ENCODE measurements at places on chromosomes 2 and 18. TPM values are rescaled to one million over a fixed set of nuclear protein-coding genes. Genes with fewer than 3 reads are reported as not detected.

SOX11 gene
- not detected for total RNA-seq

GRCh38 chr2:172972005-172972619 lies 103.5 kb upstream of the MAP3K20 start:
- DNase-seq = no peak

DNA sequence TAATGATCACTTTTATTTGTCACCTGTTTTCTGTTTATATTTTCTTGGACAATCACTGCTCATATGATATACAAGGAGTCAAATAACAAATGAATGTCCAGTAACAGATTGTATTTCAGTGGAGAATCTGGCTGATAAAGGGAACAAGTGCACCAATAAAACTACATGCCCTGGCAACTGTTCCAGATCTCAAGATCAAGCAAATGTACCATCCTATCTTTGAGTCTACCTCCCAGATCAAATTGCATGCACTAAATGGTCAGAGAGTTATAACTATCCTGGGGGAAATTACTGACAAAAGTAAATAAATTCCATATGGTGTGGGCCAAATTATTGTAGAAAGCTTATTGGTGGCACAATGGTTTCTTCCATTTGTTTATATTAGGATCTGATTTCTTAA lies 452.8 kb downstream of the MBD2 start:
- DNase-seq = no peak

DNA sequence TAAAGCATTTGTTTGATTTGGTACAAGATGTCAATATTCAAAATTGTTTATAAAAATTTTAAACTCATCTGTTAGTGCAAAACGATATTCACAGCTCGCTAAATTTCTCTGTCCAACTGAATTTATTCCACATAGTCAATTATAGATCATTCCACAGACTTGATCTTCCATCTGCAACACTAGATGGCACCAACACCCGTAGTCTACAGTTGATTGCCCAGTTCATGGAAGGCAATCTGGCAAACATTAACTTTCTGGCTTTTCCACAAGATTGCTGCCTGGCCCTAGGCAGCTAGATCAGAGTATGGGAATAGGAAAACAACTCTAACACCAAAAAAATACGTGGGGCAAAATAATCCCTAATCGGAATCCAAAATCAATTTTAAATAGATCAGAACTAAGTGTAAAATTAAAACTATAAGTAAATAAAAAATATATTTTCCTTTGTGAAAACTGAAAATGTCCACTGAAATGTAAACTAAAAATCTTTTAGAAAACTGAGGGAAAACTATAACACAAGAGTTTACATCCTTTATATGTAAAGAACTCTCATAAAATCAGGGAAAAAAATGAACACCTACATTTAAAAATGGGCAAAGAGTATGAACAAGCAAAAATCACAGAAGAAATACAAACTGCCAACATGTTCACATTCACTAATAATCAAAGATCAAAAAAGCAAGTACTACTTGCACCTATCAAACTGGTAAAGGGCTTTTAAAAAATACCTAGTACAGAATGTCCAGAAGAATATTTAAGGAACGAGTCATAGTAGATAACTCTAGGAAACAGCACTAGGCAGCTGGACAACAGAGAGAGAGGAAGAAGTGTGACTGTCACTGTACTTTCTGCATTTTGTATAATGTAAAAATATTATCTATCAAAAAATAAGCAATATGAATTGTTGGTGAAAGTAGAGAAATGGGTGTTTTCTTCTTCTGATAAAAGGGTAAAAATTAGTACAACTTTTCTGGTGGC lies 35.0 kb downstream of the RTN4 start:
- no peak for DNase-seq

GRCh38 chr2:3807853-3808252 lies 104.5 kb downstream of the DCDC2C start:
- no peak for DNase-seq

GRCh38 chr2:240395448-240395847 lies 40.0 kb upstream of the GPC1 start:
- no peak for DNase-seq

- DNase-seq = no peak
Measured at GRCh38 chr18:12043811-12044210, 49.8 kb upstream of the ANKRD62 start.

DNA sequence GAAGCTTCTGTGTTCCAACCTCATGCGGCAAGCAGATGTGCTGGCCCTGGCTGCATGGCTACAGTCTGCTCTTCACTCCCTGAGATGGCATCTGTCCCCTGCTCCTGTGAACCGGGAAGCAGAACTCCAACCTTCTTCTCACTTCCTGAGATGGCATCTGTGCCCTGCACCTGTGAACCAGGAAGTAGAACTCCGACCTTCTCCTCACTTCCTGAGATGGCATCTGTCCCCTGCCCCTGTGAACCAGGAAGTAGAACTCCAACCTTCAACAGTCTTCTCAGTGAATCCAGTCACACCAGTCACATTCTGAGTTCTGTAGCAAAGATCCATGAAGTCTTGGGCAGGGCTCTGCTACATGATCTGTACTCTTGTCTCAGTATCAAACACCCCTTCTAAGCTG lies 887.2 kb upstream of the KLHL29 start:
- DNase-seq = no peak

DNA sequence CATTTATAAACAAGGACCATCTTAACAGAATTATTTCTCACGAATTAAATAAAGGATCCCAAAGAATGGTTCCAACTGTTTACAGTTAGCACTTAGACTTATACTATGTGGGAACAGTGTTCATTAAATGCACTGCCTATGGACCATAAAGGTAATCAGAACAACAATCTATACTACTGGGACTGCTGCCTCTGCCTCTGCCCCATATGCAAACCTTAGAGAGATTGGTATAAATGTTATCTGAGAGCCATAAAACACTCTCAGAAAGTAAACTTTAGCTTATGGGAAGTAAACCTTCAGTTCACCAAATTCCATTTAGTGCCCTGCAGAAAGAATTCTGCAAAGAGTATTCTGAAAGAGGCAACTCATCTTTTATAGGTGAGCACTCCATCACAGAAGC lies 448.0 kb downstream of the NCKAP5 start:
- no peak for DNase-seq

DNA sequence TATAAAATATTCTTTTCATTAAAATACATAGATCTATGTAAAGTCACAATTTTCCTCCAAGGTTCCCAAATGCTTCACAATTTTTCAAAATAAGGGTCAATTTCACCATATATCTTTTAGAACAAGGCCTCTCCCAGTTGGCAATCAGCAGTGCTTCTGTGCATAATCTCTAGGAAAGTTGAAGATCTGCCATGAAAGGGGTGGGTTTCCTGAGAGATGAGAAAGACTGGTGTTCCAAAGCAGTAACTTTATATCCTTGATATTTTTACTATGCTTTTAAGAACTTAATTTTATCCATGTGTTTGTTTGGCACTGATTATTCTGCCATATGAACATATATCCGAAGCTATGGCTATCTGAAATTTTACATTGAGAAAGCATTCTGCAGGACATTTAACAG lies 199.4 kb upstream of the CYP26B1 start:
- no peak for DNase-seq

GAREM1 gene
- total RNA-seq = 29.9 TPM

DNA sequence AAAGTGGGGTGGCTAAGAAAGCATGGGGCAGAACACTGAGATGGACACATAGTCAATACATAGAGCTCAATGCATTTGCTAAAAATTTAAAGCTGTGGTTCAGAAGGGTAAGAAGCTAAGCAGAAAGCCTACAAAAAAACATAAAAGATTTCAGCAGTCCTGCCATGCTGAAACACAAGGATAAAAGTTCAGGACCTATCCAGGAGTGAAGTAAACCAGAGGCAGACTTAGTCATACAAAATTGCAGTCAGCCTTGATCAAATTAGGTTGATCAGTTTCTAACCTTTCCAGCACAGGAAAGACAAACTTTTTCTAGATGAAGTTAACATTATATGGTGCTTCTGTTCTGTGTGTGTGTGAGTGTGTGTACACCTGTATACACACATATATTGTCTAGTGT lies 120.8 kb upstream of the RBMS1 start:
- DNase-seq = no peak

GRCh38 chr2:1744446-1745170 lies at the start of gene PXDN:
Gene PXDN, minus strand, starts transcription at chr2:1744515. Its CDS starts 60 bp downstream, at chr2:1744455.
- peak; percentile 75 for DNase-seq

GRCh38 chr2:182903566-182903965 lies 37.1 kb upstream of the FRZB start:
- DNase-seq = no peak

DNA sequence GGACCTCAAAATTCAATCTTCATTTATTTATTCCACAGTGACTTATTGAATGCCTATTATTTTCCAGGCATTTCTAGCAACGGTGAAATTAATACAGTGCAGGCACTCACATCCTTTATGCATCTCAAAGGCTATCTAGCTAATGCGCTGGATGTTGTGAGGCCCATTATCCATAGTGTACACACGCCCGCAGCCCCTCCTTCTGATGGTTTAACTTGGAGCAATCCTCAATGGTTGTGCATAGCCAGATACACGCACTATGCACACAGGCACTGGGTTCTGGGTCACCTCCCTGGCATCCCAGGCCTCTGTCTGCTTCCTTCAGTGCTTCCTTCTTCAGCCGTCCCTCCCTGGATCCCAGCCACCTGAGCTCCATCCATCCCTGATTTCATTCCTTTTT lies 108.5 kb upstream of the BOD1L2 start:
- DNase-seq = no peak

DNA sequence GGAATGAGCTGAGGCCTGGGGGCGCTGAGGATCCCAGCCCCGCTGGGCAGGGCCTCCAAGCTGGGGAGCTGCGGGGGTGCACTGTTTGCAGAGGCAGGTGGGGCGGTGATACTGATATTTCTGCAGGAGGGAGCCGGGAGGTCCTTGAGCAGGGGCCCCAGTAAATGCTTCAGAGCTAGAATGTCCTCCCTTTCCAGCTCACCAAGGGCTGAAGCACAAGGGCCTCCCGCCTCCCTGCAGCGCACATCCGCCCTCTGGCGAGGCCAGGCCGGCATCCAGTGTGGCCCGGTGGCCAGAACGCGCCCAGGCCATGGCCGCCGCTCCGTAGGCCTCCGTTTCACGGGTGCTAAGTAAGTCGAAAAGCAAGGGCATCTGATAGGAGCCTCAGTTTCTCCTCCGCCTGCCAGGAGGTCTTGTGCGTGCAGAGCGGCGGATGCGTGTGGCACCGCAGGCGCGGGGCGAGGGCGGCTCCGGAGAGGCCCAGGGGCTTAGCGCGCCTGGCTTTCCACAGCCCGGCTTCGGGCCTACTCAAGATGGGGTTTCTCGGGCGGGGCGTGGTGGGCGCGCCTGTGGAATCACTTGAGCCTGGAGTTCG lies 29.5 kb upstream of the CHMP1B start:
- DNase-seq = no peak

- DNase-seq = no peak
Measured at GRCh38 chr2:235105821-235106359, 154.1 kb downstream of the SH3BP4 start.

CPLX4 gene
- not detected for total RNA-seq

DNA sequence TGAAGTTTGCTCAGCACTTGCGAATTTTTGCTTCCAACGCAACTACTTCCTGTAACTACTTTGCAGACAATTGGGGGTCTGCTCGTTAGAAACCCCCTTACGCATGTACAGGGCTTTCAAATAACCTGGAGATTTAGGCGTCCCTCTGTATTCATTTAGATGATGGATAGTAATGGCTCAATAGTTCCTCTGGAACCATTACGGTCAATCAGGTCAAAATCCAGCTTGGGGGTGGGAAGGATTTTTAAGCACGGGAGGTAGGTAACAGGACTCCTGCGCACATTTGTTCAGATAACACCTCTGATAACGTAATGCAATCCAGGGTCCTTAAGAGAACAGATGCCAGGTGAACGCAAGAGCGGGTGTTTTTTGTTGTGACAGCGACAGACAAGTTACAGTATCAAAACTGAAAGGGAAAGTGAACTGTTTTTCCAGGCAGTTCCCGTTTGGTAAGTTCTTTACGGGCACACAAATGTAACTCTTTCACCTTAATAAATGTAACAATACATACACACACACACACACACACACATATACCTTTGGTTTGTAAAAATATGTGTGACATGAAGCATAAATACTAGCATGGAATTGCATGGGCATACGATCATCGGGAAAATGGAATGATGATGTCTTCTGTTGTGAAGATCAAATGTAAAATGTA lies 3.8 kb upstream of the OSR1 start:
- no peak for DNase-seq

- DNase-seq = no peak
Measured at GRCh38 chr18:59029663-59030429, 109.8 kb upstream of the SEC11C start.

DNA sequence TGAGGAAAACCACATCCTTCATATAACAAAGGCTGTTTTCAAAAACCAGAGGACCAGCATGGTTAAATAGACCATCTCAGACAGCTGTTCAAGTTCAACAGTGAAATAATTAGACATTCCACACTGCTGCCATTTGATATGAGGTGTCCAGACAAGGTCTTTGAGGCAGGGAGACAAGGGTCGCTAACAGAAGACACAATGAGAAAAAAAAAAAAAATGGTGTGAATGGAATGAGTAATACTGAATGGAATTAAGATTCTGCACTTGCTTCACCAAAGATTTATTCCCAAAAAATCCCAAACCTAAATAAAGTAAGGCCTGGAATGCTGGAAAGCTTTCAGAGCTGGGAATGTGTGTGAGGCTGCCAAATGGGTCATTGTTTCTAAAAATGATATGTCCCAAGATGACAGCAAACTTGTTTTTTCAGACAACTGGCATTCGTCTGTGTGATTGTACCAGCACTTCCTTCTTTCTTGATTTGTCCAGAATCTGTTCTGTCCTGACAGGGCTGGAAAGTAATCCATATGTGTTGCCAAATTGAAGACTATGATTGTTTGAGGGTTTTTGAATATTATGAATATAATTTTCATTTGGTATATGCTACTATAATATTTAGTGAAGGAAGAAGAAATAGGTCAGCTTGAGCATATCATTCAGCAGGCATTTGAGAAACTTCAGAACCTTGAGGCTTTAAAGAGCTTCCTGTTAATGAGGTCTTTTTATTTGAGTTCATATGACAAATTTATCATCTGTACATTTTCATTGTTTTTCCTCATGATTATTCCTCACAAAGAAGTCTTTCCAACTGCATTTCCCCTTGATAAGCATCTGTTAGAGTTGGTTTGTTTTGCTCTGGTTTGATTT lies 85.2 kb upstream of the ITGA4 start:
- no peak for DNase-seq

DNA sequence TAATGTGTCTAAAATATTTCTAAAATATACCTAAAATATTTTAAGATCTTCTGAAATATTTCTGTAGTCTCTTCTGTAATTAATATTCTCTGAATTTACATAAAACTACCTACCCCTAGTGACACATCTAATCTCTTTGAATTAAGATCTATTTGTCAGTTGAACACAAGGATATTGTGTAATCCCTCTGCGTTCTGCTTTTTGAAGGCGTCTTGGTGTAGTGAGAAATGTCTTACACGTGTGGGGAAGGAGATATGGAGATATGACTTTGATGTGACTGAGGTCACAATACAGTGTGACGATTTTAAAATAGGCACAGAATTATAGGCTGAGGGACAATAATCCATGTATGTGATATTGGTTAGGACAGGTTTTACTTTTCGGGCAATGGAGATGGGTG lies 79.8 kb downstream of the DOK6 start:
- DNase-seq = no peak

SPP2 gene
- not detected for total RNA-seq

Data from sciatic nerve (tissue), 2 donors.